ENCODE measurements at places on chromosomes 1 and 21. TPM values are rescaled to one million over a fixed set of nuclear protein-coding genes. Genes with fewer than 3 reads are reported as not detected.

Gene NMNAT2
- polyA plus RNA-seq, result 1.4 TPM

Gene ZSCAN20
- polyA plus RNA-seq, result 4.5 TPM

Gene POGZ
- polyA plus RNA-seq, result 130 TPM

Gene CD1B
- not detected for polyA plus RNA-seq

Gene RGS16
- 7.3 TPM for polyA plus RNA-seq

Gene C1orf185
- not detected for polyA plus RNA-seq

Gene OR14C36
- not detected for polyA plus RNA-seq

Gene TLCD4
- polyA plus RNA-seq, result 10.1 TPM

Gene HIVEP3
- 7.2 TPM for polyA plus RNA-seq

Gene CYP4Z1
- 0.60 TPM for polyA plus RNA-seq

Gene DENND2C
- polyA plus RNA-seq, result 5.4 TPM

Gene GCSAML
- 0.40 TPM for polyA plus RNA-seq

Gene KRTAP13-2
- not detected for polyA plus RNA-seq

Gene CRYBG2
- polyA plus RNA-seq, result 1.5 TPM

Gene UBQLN4
- polyA plus RNA-seq, result 60.8 TPM
